ENCODE measurements at places on chromosomes 5 and 9. TPM values are rescaled to one million over a fixed set of nuclear protein-coding genes. Genes with fewer than 3 reads are reported as not detected.

ESM1 gene
- not detected for total RNA-seq

SHLD3 gene
- 4.7 TPM for total RNA-seq

QRFP gene
- total RNA-seq, result not detected

SYK gene
- total RNA-seq, result 14.8 TPM

CREBRF gene
- total RNA-seq, result 18.2 TPM

CDX1 gene
- not detected for total RNA-seq

TAF11L11 gene
- total RNA-seq, result not detected

MACIR gene
- 25.2 TPM for total RNA-seq

GPR150 gene
- total RNA-seq, result 0.24 TPM

ADAMTS19 gene
- total RNA-seq, result not detected

ARHGEF39 gene
- total RNA-seq, result 15.4 TPM

DNA sequence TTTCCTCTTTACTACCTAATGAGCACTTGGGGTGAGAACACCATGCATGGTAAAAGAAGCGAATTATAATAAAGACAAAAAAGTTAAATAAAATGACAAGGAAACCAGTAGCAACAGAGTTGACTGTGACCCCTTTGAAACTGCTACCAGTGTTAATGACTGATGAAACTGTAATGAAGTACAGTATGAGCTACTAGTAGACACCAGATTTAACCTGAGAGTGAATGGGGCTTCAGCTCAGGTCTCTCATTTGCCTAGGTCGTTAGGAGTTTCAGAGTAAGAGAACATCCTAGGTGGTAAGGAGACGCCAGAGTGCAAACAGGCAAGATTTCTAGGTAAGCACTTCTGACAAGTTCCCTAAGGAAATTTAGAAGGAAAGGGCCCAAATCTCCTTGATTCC, 346.4 kb downstream of the BNC2 start:
- DNase-seq, result no peak
- H3K27ac ChIP-seq, result no peak overlapping the region
- H3K36me3 ChIP-seq, result no peaks in the 10 kb centered on the region
- H3K4me1 ChIP-seq, result no peaks in the 10 kb centered on the region
- no peaks in the 10 kb centered on the region for H3K27me3 ChIP-seq
- H3K4me3 ChIP-seq, result no peak overlapping the region

- peaks cover 33% of the 10 kb centered on the region for H3K36me3 ChIP-seq
- peak overlapping the region; percentile 83 for H3K4me3 ChIP-seq
- peak overlapping the region; percentile 9 for H3K27ac ChIP-seq
- no peak for DNase-seq
- H3K4me1 ChIP-seq, result peaks cover 15% of the 10 kb centered on the region
Measured at GRCh38 chr9:94169968-94170367, 85.7 kb downstream of the PTPDC1 start.

GRCh38 chr9:27785714-27786100, 212.4 kb upstream of the C9orf72 start:
- H3K27ac ChIP-seq, result peak overlapping the region; percentile 11
- H3K27me3 ChIP-seq, result no peaks in the 10 kb centered on the region
- no peak overlapping the region for H3K4me3 ChIP-seq
- DNase-seq, result no peak
- H3K4me1 ChIP-seq, result peaks cover 18% of the 10 kb centered on the region
- no peaks in the 10 kb centered on the region for H3K36me3 ChIP-seq

DNA sequence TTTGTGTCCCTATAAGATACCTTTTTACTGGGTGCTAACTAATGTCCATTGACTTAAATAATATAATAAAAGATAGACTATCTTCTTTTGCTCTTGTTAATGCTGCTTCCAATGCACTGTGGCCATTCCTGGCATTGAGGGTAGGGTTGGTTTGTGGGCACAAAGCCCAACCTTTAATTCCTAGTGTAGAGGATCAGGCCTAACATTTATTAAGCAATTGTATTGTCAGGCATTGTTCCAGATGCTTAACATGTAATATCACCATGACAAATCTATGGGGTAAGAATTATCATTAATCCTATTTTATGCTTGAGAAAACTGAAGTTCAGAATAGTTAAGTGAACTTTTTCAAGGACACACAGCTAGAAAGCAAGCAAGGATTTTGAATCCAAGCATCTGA, 60.4 kb upstream of the GPBP1 start:
- no peak for DNase-seq
- H3K36me3 ChIP-seq, result no peaks in the 10 kb centered on the region
- no peak overlapping the region for H3K4me3 ChIP-seq
- H3K27ac ChIP-seq, result no peak overlapping the region

GRCh38 chr5:139683295-139684271, 35.4 kb downstream of the CXXC5 start:
- H3K4me1 ChIP-seq, result peaks cover 15% of the 10 kb centered on the region
- DNase-seq, result no peak
- no peaks in the 10 kb centered on the region for H3K27me3 ChIP-seq
- peaks cover 68% of the 10 kb centered on the region for H3K36me3 ChIP-seq
- H3K27ac ChIP-seq, result no peak overlapping the region

- H3K27me3 ChIP-seq, result no peaks in the 10 kb centered on the region
- no peak for DNase-seq
- H3K4me3 ChIP-seq, result no peak overlapping the region
- H3K4me1 ChIP-seq, result no peaks in the 10 kb centered on the region
- H3K36me3 ChIP-seq, result peaks cover 10% of the 10 kb centered on the region
Measured at GRCh38 chr9:130635721-130636647, 28.4 kb upstream of the PRDM12 start.

GRCh38 chr9:114031037-114031630, 47.0 kb downstream of the AMBP start:
- no peak overlapping the region for H3K27ac ChIP-seq
- peaks cover under 1% of the 10 kb centered on the region for H3K36me3 ChIP-seq
- no peaks in the 10 kb centered on the region for H3K27me3 ChIP-seq

GRCh38 chr5:127322403-127322802, 31.8 kb downstream of the MEGF10 start:
- no peak overlapping the region for H3K27ac ChIP-seq
- H3K36me3 ChIP-seq, result no peaks in the 10 kb centered on the region
- DNase-seq, result no peak

DNA sequence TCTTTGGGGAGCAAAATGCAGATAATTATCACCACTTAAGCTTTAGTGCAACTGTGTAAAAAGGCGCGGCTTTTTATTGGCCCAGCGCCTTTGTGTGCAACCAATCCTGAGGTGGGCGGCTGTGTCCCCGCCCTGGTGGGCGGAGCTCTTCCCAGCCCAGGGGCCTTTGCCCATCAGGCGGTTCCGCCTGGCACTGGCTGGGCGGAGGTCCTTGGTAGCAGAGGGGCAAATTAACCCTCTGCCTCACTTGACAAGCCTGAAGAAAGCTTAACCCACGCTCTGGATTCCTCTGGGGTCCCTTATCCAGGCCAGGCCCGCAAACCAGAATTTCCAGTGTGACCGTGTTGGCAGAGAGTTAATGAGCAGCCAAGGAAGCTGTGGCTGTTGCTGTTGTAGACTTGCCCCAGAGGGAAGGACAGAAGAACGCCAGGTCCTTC, 12.8 kb upstream of the NIPAL4 start:
- H3K27me3 ChIP-seq, result no peaks in the 10 kb centered on the region
- H3K36me3 ChIP-seq, result peaks cover 9% of the 10 kb centered on the region
- DNase-seq, result peak; percentile 88
- H3K4me1 ChIP-seq, result peaks cover 52% of the 10 kb centered on the region
- peak overlapping the region; percentile 70 for H3K4me3 ChIP-seq

GRCh38 chr9:131809941-131810344, 70.1 kb upstream of the RAPGEF1 start:
- H3K4me1 ChIP-seq, result no peaks in the 10 kb centered on the region
- DNase-seq, result no peak
- no peak overlapping the region for H3K4me3 ChIP-seq
- H3K27me3 ChIP-seq, result peaks cover 91% of the 10 kb centered on the region
- no peak overlapping the region for H3K27ac ChIP-seq
- no peaks in the 10 kb centered on the region for H3K36me3 ChIP-seq

DNA sequence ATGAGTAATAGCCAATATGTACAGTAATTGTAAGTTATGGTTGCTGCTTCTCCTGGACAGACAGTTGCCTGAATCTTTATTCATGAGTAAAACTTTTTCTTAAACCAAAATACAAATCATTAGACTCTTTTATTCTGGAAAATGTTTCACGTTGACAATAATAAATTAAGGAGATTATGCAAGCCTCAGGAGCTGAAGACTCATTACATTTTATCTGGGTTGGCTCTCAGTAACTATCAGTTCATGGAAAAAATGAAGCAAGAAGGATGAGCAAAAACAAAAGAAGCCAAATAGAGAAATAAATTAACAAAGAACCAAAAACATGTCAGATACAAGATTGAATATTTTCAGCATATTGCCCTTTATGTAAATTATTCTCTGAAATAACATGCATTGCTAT, 88.9 kb upstream of the PRR16 start:
- H3K4me3 ChIP-seq, result no peak overlapping the region
- H3K27ac ChIP-seq, result no peak overlapping the region
- DNase-seq, result no peak
- no peaks in the 10 kb centered on the region for H3K27me3 ChIP-seq

- no peaks in the 10 kb centered on the region for H3K4me1 ChIP-seq
- no peak overlapping the region for H3K4me3 ChIP-seq
- DNase-seq, result no peak
- no peaks in the 10 kb centered on the region for H3K27me3 ChIP-seq
- no peak overlapping the region for H3K27ac ChIP-seq
Measured at GRCh38 chr5:172077664-172078425, 71.4 kb upstream of the FBXW11 start.

GRCh38 chr5:142814122-142814521, 43.9 kb downstream of the ARHGAP26 start:
- peaks cover 74% of the 10 kb centered on the region for H3K4me1 ChIP-seq
- peaks cover 8% of the 10 kb centered on the region for H3K36me3 ChIP-seq
- DNase-seq, result no peak
- no peak overlapping the region for H3K4me3 ChIP-seq
- no peak overlapping the region for H3K27ac ChIP-seq

DNA sequence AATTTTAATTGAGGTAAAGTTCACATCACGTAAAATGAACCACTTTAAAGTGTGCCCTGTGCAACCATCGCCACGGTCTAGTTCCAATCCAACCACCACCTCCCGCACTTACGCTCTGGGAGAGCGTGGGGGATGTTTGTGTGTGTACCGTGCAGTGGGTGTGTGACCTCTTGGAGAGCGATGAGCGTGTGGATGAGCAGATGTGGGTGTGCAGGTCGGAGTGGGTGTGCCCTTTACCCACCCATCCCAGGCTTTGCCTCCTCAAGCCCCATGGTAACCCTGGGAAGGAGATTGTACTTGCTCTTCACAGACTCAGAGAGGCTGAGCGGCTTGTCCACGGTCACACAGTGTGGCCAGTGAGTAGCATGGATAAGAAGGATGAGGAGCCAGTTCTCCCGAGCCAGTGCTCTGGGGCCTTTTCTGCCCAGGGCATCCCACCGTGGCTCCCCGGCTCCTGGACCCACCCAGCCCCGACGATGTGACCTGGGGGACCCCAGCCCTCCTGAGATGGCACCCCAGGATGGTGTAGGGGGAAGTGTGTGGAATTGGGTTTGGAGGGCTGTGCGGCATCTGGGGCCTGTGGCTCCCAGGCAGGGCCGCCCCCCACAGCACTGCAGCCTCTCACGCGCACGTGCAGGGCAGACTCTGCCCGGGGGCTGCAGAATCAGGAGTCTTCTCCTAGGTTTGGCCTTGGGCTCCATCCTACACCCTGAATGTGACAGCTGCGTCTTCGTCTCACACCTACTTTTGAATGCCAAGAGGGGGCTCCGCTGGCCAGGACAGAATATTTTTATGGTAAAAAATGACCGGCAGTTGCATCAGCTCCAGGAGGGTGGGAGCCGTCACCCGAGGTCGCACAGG, 13.6 kb downstream of the LHX3 start:
- H3K4me3 ChIP-seq, result no peak overlapping the region
- no peaks in the 10 kb centered on the region for H3K36me3 ChIP-seq
- peaks cover 4% of the 10 kb centered on the region for H3K4me1 ChIP-seq
- no peak for DNase-seq

DNA sequence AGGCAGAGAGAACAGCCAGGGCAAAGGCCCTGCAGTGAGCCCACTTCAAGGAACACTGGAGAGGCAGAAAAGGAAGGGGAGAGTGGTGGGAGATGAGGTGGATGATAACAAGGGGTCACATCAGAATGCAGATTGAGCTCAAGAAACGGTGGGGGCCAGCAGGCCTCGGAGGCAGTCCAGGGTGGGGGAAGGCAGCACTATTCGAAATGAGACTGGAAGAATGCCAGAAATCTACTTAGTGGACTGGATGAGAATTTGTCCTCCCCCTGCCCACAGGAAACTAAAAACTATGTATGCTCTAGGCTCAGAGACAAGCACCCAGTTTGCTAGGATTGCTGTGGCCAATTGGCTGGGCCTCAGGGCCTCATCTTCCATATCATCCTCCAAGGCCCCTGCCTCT, 148.7 kb downstream of the ADAMTS12 start:
- H3K36me3 ChIP-seq, result no peaks in the 10 kb centered on the region
- H3K27me3 ChIP-seq, result no peaks in the 10 kb centered on the region
- H3K4me1 ChIP-seq, result no peaks in the 10 kb centered on the region
- no peak overlapping the region for H3K27ac ChIP-seq

GRCh38 chr9:17810728-17811571, 232.1 kb downstream of the SH3GL2 start:
- no peak overlapping the region for H3K27ac ChIP-seq
- no peaks in the 10 kb centered on the region for H3K27me3 ChIP-seq
- no peak overlapping the region for H3K4me3 ChIP-seq

- H3K27ac ChIP-seq, result no peak overlapping the region
- peaks cover 23% of the 10 kb centered on the region for H3K36me3 ChIP-seq
- H3K4me3 ChIP-seq, result no peak overlapping the region
Measured at GRCh38 chr9:123065196-123065595, 31.7 kb downstream of the GPR21 start.

GRCh38 chr5:32130865-32131264, 43.3 kb downstream of the GOLPH3 start:
- no peaks in the 10 kb centered on the region for H3K4me1 ChIP-seq
- H3K36me3 ChIP-seq, result peaks cover 55% of the 10 kb centered on the region
- H3K27ac ChIP-seq, result no peak overlapping the region
- H3K27me3 ChIP-seq, result no peaks in the 10 kb centered on the region
- no peak for DNase-seq

- no peaks in the 10 kb centered on the region for H3K36me3 ChIP-seq
- no peak overlapping the region for H3K4me3 ChIP-seq
- no peaks in the 10 kb centered on the region for H3K4me1 ChIP-seq
Measured at GRCh38 chr9:81964218-81965171, 21.2 kb downstream of the SPATA31D3 start.

- no peak overlapping the region for H3K27ac ChIP-seq
- H3K27me3 ChIP-seq, result no peaks in the 10 kb centered on the region
- H3K4me3 ChIP-seq, result no peak overlapping the region
- no peaks in the 10 kb centered on the region for H3K4me1 ChIP-seq
- DNase-seq, result no peak
Measured at GRCh38 chr5:34977934-34978613, 48.7 kb downstream of the DNAJC21 start.

DNA sequence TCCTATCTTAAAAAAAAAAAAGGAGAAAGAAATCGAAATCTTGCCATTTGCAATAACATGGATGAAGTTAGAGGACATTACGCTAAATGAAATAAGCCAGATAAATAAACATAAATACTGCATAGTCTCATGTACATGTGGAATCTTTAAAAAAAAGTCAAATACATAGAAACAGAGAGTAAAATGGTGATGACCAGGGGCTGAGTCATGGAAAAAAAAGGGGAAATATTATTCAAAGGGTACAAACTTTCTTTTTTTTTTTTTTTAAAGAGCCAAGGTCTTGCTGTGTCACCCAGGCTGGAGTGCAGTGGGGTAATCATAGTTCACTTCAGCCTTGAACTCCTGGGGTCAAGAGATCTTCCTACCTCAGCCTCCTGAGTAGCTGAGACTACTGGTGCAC, 310.1 kb downstream of the ZNF608 start:
- H3K36me3 ChIP-seq, result no peaks in the 10 kb centered on the region
- H3K4me3 ChIP-seq, result no peak overlapping the region
- no peak overlapping the region for H3K27ac ChIP-seq
- H3K4me1 ChIP-seq, result no peaks in the 10 kb centered on the region
